ENCODE measurements at places on chromosomes 4 and X.

GRCh38 chrX:65926095-65927019 lies 113.5 kb downstream of the VSIG4 start:
- DNase-seq = no peak

- peak; percentile 38 for DNase-seq
Observed at GRCh38 chrX:11188664-11189063, 77.5 kb downstream of the HCCS start.

DNA sequence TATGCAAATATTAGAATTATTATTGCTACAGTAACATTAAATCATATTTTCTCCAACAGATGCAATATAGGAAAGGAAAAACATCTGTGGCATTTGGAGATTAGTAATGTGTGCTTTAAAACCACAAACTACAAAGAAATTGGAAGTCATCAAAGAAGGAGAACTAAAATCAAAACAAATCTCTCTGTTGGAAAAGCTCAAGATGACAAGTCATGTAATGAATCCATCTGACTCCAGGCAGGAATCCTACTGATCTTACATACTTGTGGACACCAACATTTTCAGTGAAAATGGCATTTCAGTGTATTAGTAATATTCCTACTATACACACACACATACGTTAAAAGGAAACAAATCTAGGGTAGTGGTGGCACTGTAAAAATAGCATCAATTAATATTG lies 98.2 kb downstream of the SLC39A8 start:
- DNase-seq = no peak

DNA sequence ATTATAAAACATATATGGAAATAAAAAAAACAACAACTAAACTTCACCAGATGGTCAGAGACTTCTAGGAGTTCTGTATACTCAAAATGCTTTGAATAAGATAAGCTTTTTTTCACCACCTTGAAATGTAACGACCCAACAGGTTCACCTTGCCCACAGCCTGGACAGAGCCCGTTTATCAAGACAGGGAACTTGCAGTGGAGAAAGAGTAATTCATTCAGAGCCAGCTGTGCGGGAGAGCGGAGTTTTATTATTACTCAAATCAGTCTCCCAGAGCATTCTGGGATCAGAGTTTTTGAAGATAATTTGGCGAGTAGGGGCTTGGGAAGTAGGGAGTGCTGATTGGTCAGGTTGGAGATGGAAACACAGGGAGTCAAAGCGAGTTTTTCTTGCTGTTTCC lies 38.5 kb downstream of the AGA start:
- no peak for DNase-seq

GRCh38 chr4:143280861-143281260 lies 55.8 kb upstream of the GAB1 start:
- no peak for DNase-seq

DNA sequence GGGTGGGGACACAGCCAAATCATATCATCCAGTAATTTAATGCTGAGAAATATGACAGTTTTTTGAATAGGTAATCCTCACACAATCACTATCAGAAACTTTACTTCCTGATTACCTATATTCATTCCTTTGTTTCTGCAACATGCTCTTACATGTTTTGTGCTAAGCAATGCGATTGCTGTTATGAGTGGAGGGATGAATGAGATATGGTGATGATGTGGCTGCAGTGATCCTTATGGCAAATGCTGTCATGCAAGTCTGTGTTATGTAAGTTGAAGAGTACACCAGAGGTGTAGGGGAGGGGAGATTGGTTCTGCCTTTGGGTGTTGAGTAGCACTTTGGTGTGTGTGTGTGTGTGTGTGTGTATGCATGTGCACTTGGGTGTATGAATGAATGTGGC lies 14.6 kb downstream of the HERC3 start:
- no peak for DNase-seq

GRCh38 chr4:152357206-152357605 lies 178.7 kb downstream of the FBXW7 start:
- DNase-seq = peak; percentile 45

GRCh38 chr4:118120120-118120760 lies 86.0 kb downstream of the NDST3 start:
- no peak for DNase-seq

- no peak for DNase-seq
Observed at GRCh38 chr4:17418010-17418409, 93.9 kb downstream of the QDPR start.

GRCh38 chr4:12545812-12546211 lies 938.3 kb downstream of the RAB28 start:
- DNase-seq = no peak

DNA sequence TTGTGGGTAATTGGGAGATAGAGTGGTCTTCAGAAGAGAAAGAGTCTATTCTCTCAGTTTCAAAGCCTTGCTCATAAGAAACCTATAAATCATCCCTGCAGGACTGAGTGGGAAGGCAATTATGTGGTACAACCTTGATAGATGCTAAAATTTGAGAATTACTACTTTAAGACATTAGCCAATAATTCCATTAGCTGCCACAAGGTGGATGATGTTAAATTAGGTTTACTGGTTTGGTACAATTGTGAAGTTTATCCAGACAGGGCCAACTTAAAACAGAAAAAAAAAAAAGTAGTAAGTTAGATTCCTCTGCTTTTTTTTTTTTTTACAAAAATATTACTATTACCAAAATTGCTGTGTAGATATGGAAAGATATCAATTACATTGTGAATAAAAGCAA lies 73.2 kb upstream of the AMOT start:
- no peak for DNase-seq
